ENCODE measurements at places on chromosomes 12 and 14. TPM values are rescaled to one million over a fixed set of nuclear protein-coding genes. Genes with fewer than 3 reads are reported as not detected.
A peak's percentile ranks its signal among the peaks of the same experiment; 100 is the strongest.

GRCh38 chr12:59660921-59661597, 65.2 kb downstream of the SLC16A7 start:
- DNase-seq = no peak

DNA sequence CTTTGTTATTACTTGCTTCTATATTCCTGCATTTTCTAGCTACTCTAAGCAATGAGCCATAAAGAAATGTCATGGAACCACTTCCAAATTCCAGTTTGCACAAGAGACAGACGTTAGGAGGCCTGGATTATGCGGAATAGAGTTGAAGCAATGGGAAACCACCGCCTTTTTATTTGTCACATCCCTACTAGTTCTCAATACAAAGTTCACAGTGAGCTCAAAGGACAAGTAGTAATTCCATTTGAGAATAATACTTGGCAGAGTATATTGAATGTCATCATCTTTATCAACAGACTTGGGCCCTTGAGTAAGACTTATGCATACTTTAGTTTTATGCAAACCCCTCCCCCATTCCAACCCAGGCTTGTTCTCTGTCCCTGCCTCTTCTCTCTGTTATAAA, 3.7 kb upstream of the SLC15A5 start:
- no peak for DNase-seq

DNA sequence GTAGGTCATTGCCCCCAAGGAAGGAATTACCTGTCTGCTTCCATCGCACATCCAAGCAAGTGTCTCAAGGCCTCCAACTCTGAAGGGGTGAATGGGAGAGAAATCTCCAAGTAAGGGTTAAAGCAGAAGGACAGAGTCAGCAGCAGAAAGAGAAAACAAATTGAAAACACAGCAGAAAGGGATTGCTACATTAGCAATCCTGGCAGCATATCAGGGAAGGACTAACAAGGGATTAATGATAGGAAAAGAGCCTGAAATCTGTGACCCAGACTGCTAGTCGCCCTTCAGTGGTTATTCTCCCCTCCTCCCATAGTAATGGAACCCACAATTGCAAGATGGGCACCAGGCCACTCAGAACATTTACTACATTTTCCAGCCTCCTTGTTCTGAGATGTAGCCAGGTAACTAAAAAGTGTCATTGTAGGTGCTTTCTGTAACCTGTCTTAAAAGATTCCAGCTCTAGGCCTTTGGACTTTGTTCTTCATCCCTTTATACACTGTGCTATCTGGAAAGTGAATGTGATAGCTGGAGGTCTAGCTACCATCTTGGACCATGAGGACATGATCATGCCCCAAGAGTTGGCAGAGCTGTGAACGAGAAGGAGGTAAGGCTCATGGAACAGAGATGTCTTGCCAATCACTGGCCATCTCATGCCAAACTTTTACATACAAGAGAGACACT, 36.0 kb downstream of the MAP3K9 start:
- no peak for DNase-seq

DNA sequence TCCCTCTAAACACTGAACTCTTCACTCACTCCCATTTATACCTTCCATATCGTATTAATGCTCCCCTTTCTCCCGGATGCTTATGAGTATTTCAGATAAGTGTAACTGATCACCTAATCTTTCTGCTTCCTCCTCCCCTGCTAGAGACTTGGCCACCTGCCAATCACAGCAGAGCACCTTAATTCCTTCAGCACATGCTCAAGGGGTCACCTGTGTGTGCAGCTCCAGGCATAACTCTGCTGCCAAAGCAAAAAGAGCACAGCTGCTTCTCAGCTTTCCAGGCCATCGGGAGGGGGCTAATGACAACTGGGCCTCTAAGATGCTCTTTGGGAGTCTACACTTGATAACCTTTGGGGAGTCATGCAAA, 106.9 kb upstream of the DYRK2 start:
- DNase-seq = no peak

- peak; percentile 87 for DNase-seq
Observed at GRCh38 chr12:48197971-48198671, 5.0 kb downstream of the OR10AD1 start.

- no peak for DNase-seq
Observed at GRCh38 chr14:87615047-87615446, 377.9 kb downstream of the GALC start.

- DNase-seq = peak; percentile 29
Observed at GRCh38 chr12:93706824-93707223, 29.6 kb downstream of the CRADD start.

GRCh38 chr14:68977718-68978171, 1.4 kb downstream of the ACTN1 start:
- DNase-seq = peak; percentile 95

- no peak for DNase-seq
Observed at GRCh38 chr12:119685375-119685774, 17.4 kb downstream of the PRKAB1 start.

DNA sequence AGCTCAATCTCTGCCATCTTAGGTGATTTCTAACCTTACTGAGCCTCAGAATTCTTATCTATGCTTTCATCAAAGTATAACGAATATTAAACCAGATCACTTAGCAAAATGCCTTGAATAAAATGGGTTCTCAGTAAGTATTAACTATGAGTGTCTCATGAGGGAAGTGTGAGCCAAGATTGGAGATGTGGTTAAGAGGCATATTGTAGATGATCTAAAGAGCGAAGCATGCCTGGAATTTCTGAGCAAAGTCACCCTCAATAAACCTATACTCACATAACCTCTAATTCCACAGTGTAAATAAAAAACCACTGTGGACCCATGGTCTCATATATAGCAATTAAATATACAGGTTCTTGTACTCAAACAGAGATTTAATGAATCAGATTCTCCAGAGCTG, 193.1 kb upstream of the FSCB start:
- DNase-seq = peak; percentile 52

DNA sequence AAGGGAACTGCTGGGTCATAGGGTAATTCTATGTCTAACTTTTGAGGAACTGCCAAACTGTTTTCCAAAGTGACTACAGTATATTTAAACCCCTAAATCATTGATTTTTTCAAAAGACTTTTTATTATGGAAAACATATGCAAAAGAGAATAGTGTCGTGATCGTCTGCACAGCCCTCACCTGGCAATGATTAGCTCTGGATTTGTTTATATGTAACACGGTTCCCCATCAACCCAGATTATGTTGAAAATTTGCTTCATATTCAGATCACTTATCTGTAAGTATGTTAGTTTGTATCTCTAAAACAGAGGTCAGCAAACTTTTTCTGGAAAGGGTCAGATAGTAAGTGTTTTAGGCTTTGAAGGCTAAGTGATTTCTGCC, 52.7 kb downstream of the CCDC92 start:
- no peak for DNase-seq

DNA sequence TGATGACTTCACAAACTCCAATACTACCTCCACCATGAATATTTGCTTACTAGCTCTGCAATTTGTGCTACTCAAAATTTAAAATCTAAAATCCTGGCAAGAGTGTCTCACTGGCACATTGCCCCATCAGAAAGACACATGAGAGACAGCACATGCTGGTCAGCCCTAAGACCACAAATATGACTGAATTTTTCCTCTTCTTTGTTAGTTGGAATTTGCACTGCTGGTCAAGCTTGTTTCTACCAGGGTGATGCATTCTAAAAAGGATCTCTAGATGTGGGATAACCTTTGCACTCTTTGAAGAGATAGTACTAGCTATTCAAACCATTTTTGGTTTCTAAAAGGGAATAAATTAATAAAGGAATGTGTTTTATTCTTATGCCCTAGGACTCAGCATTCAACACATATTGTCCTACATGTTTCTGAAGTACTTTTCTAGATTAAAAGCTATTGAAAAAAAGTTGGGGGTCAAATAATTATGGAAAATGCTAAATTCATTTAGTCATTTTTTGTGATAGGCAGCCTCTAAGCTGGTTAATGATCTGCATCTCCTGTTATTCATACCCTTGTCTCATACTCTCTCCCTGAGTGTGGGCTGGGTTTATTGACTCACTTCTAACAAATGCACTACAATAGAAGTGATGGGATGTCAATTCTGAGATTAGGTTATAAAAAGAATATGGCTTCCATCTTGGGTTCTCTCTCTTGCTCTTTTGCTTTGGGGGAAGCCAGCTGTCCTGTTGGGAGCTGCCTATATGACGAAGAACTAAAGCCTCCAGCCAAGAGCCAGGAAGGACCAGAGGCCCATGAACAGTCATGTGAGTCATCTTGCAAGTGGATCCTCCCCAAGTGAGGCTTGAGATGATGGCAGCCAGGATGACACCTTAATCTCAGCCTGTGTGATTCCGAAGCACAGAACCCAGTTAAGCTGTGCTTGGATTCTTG, 211.5 kb upstream of the CRY1 start:
- no peak for DNase-seq

DNA sequence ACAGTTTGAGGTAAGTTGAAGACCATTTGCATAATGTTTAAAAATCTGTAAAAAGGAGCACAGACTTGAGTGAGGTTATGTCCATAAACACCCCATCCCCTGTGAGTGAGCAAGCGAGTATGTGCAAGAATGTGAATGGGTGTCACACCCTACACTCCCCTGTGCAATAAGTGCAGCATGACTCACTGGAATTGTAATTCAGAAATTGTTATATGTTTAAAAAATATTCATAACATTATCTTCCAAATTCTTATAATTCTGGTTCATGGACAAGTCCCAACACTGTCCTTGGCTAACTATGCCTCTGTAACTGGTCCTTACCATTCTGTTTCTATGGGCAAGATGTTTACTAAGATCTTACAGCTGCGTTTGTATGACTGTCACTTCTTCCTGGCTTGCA, 207.8 kb upstream of the FAR2 start:
- peak; percentile 30 for DNase-seq

The IQSEC3 gene
- 0.10 TPM for polyA plus RNA-seq

The BATF gene
- polyA plus RNA-seq = not detected

The MYO1H gene
- not detected for polyA plus RNA-seq
